ENCODE measurements at places on chromosomes 12 and 14. TPM values are rescaled to one million over a fixed set of nuclear protein-coding genes. Genes with fewer than 3 reads are reported as not detected.

DNA sequence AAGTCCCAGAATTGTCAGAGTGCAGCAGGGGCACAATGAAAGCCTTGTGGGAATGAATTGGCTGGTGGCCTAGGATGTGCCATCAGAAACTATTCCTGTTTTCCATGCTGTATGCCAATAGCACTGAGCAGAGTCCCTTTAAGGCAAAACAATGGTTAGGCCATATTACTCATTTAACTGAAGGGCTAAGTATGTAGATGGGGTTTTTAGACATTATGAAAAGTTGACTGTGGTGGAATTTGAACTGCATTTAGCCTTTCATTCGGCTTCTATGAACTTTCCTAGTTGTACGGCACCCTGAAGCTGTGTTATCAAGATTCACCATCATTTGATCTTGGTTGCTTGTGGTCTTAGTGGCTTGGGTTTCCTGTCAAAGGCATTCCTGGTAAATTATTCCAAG, 24.8 kb downstream of the IL26 start:
- DNase-seq: no peak

GRCh38 chr14:84421621-84422020, 1108.3 kb upstream of the FLRT2 start:
- DNase-seq: no peak

The NRXN3 gene
- total RNA-seq: not detected

DNA sequence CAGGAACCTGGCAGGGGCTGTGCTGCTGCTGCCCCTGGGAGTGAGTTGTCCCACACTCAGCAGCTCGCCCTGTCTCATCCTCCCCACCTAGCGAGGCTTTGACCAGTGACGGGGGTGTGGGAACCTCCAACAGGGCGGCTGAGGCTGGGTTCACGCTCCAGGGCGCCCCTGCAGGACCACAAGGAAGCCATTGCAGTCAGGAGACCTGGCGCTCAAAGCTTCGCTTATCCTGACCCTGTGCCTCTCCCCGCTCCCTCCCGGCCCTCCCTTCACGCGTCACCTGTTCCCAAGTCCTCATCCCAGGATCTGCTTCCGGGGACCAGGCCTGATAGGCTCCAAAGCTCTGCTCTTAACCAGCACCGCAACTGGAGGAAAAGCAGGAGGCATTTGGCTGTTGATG, 272.0 kb upstream of the SFSWAP start:
- DNase-seq: no peak

DNA sequence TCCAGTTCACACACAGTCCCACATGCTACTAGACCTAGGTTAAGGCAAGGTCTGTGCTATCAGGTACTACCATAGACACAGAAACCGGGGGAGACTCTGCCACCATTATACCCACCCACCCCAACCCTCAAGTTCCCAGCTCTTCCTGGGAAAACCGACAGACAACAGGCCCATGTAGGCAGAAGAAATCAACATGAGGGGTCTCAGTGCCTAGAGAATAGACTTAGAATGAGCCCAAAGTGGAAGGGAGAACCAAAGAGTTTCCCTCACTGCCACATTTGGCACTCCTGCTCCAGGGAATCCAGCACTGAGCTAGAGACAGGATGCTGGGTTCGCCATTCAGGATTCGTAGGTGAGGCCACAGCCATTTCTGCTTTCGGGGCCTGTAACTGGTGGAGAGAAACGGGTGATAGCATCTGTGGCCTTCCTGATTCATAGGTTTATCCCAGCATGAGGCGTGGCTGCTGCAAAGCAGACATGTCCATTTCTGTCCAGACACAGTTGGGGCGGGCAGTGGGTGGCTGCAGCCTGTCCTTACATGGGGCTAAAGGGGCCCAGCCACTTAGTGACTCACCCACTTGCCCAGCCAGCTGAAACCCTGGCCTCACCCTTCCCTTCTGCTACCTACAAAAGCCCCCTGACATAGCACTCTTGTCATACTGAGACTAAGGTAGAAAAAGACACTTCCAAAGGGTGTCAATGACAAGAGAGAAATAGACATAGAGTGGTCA, 69.4 kb downstream of the IRF2BPL start:
- DNase-seq: no peak

DNA sequence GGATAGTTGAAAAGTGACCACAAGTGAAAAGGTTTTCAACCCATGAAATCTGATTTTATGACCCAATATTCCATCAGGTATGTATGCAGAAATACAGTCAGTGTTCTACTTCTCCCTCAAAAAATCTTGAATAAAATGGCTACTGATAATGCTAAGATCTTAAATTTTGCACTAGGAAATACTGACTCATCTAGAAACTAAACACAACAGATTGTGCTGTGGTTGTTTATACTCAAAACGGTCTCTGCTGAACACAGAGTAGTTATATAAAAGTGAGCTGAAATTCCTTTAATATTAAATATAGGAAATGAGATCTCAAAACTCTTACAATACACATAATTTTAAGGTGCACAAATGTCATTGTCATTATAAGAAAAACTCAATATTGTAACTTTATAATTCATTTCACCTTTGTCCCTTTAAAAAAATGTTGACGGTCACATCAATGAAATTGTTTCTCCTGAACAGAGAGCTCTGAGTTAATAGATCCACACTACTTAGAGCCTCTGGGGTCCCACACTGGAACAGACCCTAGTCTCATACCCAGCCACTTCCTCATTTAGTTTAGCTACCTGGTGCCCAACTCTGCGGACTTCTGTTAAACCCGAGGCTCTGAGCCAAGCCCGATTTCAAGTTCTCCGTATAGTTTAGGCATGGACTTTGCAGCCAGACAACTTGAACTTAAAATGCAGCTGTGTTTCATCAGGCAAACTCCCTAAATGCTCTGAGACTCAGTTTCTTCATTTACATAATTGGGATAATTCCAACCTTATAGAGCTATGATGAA, 9.3 kb downstream of the COCH start:
- no peak for DNase-seq

GRCh38 chr12:56387152-56387736, 24.6 kb upstream of the APOF start:
- DNase-seq: no peak

- DNase-seq: no peak
Observed at GRCh38 chr12:29278673-29279420, 102.1 kb downstream of the ERGIC2 start.

- DNase-seq: no peak
Observed at GRCh38 chr12:23564451-23565152, 384.9 kb downstream of the SOX5 start.

The NFATC4 gene
- not detected for total RNA-seq

DNA sequence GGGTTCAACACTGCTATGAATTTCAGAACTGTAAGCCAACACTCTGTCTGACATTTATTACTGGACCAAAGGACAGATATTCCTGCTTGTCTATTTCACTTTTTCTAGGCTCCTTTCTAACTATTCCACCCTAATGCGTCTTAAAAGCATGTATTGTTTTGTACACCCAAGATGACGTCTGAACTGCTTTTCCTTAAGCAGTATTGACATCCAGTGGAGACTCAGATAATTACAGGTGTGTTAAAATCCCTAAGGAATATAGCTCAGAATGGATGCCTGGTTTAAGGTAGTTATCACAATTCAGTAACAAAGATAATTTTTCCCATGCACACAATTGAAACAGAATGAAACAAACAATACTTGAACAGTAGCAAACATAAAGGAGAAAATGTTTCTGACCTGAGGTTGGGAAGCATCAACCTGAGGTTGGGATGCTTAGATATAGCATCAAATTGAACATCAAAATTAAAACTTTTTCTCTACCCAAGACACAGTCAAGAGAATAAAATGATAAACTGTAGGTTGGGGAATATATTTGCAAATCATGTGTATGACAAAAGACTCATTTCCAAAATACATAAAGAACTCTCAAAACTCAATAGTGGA, 93.7 kb upstream of the PTPRR start:
- DNase-seq: no peak

- no peak for DNase-seq
Observed at GRCh38 chr14:37447883-37448391, 147.1 kb downstream of the FOXA1 start.

GRCh38 chr12:103627189-103627855, 40.2 kb downstream of the STAB2 start:
- no peak for DNase-seq

The OTX2 gene
- not detected for total RNA-seq

The SYT10 gene
- total RNA-seq: not detected

GRCh38 chr14:26526137-26526536, 71.7 kb downstream of the NOVA1 start:
- no peak for DNase-seq

The CNTN1 gene
- total RNA-seq: not detected

DNA sequence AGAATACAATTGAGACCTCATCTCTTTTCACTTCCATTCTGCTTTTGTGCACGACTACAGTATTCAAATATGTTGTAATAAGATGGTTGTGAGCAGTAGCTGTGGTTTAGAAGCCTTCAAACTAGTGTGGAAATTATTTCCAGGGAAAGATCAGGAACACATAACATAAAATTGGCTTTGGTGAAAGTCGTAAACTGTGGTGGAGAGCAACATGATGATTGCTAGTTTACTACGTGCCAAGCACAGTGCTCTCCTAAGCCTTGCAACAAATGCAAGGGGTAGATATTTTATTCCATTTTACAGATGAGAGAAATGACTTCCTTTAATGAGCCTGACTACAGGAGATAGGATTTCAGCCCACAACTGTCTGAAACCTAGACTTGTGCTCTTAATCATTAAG, 172.4 kb upstream of the LMNTD1 start:
- no peak for DNase-seq

GRCh38 chr12:132841151-132841550, 12.5 kb upstream of the GOLGA3 start:
- no peak for DNase-seq

- DNase-seq: no peak
Observed at GRCh38 chr12:71797531-71797930, 42.0 kb upstream of the TBC1D15 start.

DNA sequence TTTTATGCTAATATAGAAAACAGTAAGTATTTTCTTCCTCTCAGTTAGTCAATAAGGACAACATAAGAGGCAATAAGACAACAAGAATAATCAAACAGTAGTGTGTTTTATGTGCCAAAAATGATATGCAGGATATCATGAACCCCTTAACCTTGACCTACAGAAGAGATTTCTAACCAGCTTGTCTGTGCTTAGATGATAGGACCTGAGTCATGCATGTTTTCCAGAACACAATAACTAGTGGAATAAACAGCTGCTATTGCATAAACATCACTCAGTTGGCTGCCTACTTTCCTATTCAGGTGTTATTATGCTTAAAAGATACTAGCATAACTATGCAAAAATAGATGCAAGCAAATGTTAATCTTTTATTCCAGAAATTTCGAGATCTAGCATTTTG, 282.5 kb downstream of the PRKD1 start:
- DNase-seq: no peak

DNA sequence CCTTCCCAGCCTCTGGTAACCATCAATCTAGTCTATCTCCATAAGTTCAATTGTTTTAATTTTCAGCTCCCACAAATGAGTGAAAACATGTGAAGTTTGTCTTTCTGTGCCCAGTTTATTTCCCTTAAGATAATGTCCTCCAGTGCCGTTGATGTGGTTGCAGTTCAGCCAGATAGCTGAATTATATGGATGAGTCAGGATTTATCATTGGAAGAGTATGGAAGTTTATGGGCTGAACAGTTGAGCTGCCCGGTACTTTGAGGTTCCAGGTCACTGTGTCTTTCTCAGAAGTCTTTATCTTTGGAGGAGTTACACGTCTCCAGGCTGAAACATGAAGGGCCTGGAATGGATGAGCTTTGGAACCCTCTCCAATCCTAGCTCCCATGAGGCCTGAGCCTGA, 120.1 kb downstream of the ASCL4 start:
- no peak for DNase-seq

DNA sequence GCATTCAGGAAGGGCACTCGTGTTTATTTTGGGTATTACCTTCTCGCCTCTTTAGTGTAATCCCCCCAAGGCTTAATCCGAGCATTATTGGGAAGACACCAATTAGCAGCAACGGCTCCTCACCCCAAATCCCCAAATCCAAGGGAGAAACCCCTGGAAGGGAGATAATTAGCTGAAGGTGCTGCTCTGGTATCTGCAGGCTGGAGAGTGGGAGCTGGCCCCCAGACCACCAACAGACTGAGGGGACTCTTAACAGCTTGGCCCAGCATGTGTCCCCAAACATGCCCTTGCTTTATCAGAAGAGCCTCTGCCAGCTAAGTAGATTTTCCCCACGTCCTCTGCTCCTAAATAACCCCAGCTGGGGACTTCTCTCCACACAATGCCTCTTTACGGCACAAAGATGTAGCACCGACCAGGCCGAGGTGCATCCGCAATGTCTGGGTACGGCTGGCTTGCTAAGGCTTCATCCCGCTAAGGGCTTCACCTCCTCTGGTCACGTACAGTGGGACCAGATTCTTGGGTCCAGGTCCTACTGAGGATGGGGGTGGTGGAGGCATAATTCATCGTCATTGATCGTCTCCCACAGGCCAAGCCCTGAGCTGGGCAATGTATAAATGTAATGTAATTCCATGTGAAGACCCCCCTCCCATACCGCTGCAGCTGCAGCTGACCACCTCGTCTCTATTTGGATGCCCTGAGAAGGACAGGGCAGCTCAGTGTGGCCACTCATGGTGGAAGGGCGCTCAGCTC, 123.7 kb upstream of the GSC start:
- no peak for DNase-seq

DNA sequence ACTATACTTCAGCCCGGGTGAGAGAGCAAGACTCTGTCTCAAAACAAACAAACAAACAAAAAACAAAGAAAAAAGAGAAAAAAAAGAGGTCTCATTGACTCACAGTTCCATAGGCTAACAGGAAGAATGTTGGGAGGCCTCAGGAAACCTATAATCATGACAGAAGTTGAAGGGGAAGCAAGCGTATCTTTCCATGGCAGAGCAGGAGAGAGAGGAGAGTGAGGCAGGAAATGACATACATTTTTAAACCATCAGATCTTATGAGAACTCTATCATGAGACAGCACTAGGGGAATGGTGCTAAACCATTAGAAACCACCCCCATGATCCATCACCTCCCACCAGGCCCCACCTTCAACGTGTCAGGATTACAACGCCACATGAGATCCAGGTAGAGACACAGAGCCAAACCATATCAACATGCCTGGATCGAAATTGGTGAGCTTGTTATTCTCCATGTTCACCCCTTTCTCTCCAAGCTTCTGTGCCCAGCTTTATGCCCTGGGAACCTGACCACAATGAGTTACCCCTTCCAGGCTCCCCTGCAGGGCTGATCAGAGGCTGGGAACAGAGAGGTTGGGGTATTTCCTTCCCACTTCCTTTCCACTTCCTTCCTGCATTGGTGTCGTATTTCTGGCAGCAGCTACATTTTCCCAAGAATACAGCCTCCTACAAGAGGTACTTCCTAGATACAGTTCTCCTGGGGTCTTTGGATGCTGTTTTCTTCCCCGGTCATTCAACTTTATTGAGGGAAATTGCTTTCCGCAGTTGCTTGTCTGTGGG, 219.3 kb upstream of the FLRT2 start:
- no peak for DNase-seq

The KCNJ8 gene
- not detected for total RNA-seq

DNA sequence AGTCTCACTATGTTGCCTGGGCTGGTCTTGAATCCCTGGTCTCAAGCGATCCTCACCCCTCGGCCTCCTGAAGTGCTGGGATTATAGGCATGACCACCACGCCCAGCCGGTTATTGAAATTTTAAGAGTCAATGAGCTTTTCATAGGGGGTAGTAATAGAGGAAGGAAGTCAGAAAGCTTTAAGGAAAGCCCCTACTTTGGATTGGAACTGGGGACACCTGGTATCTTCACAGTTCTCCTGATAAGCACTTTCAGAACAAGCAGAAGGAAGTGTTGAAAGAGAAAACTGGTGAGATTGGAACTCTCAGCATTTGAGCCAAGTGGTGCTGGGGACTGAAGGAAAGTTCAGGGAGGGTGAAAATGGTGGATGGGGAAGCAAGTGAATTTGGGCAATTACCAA, 5.1 kb downstream of the SLC4A8 start:
- no peak for DNase-seq

The TAS2R20 gene
- total RNA-seq: 2.0 TPM
